ENCODE measurements at places on chromosomes 7 and 10.

DNA sequence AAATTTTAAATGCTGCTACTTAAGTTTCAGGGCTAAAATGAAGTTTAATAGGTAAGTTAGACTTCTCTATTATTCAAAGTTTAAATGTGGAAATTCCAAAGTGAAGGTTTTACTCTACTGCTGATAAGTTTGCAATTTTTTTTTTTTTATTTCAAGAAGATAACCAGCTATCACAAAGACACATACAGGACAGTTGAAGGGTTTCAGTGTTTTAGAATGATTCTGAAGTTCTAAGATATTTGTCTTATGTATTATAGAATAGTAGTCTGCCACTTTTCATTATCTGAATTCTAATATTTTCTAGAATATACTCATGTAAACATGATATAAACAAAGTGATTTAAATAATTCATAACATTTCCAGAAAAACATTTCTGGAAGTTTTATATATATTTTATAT is 7.0 kb upstream of the CD36 start:
- DNase-seq, result no peak

DNA sequence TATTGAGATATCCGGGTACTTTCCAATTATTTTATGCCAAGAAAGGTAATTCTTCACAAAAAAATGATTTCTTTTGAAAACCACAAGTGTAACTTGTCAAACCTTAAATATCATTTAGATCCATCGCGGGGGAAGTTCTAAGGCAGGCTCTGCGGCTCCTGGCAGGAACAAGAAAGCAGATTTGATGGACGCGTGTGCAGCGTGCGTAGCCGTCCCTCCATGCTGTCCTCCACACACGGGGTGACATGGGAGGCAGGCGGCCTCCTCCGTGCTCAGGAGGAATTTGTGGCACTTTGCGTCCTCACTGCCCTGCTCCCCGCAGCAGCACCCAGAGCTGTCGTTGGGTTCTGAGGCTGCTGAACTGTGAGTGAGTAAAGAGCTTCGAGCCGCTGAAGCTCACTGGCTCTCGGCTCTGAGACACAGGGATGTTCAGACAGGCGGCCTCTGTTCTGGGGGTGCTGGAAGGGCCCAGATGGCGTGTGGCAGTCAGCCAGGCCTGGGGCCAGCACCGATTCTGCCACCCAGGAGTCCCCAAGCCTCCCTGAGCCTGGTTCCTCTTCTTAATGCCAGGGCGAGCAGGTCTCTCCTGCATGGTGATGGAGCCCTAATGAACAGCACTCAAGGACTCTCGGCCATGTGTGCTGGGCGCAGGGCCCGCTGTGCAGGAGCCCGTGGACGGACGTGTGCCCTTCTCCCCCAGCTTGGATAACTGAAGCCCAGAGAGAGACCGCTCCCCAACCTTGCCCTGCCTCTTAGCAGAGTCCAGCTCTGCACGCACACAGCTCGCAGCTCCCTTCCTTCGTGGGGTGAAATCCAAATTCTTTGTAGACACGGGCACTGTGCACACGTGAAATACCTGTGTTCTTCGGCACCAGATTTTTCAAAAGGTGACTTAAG is 185.4 kb upstream of the SHH start:
- DNase-seq, result no peak

- DNase-seq, result no peak
Measured at GRCh38 chr10:132972149-132972985, 30.0 kb upstream of the CFAP46 start.

DNA sequence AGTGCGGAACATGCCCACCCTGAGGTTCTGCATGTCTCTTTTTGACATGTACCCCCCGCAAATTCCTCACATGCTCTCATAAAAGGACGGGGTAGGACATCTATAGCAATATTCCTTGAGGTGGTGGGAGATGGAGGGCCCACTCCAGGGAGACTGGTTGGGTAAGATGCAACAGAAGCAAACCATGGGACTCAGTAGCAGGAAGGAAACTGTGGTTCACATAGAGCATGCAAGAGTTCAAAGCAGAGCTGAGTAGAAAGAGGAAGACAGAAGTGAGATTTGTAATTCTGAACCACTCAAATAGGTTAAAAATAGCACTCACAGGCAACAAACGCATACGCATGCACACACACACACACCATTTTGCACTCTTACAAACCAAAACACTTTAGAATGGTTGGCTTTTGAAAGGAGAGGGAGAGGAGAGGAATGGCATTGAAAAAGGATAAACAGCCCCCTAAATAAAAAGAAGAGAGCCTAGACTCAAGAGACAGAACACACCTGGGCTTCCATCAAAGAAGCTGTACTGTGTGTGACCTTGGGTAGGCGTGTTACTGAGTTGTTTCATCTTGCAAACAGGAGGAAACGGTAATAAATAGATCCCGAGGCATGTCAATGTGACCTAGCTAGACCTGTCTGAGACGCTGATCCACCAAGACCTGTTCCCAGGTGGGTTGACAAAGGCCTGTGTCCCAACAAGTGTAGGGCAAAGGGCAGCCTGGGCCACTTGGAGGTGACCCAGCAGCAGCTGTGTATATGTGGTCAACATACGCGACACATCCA is 77.6 kb upstream of the LRRC4 start:
- no peak for DNase-seq

GRCh38 chr10:963186-963585 is 25.0 kb upstream of the GTPBP4 start:
- no peak for DNase-seq

- DNase-seq, result no peak
Measured at GRCh38 chr7:142855114-142855743, 353 bp downstream of the EPHB6 start.

- no peak for DNase-seq
Measured at GRCh38 chr7:138208864-138209263, 132.6 kb downstream of the AKR1D1 start.

DNA sequence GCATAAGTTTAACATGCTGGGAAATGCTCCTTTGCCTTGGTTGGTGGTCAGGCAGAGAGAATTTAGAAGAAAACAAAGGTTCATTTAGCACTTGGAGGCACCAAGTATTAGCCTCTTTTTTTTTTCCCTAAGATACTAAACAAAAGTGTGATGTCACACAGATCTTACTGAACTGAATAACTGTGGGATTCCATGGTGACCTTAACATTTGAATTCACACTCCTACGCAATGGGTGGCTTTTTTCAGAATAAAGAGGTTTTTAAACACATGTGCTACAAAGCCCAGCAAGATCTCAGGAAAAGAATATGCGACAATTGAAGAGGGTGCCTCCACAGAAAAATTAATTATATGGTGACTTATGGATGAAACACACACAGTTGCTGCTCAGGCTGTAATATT is 133.4 kb upstream of the ABCB5 start:
- no peak for DNase-seq

GRCh38 chr7:30971440-30971839 is 7.7 kb downstream of the GHRHR start:
- DNase-seq, result no peak

GRCh38 chr7:12655161-12655560 is 32.3 kb upstream of the ARL4A start:
- no peak for DNase-seq

Measured in stimulated activated CD4-positive, alpha-beta T cell treated with anti-CD3 and anti-CD28 coated beads, Interleukin-15, amount 100 ng/mL, for 48 hours (primary cell).